ENCODE measurements at places on chromosomes 4 and X.

DNA sequence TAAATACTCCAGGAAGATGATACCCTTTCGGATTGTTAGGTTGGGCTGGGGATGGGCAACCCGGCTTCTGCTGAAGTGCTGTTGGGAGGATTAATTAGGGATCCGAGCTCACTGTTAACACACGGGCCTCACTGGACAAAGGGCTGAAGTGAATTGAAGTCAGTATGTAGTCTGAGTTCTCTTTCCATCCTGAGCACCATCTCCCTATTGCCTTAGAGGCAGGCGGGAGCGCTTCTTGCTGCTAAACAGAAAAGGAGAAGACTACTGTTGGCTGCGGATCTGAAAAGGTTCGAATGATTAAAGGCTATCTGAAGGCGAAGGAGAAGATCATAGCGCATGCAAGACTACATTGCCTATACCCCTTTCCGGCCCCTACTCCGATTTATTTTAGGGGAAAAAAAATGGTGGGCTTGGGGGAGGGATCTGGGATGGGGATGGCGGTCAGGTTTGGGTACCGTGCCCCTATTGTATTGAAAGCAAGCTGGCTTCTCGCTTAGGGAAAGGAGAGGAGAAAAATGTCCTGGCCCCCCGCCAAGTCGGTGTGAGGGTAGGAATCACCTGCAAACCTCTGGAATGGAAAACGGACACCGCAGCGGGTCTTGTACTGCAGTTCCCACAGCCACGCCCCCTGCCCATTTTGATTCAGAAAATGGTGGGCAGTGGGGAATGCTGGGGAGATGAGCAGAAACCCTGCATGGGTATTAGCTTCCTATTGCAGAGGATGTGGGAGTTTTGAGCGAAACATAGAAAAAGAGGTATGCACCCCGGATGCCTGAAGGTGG, 22.3 kb downstream of the MORF4L2 start:
- DNase-seq, result no peak

GRCh38 chr4:87117051-87117731, 103.2 kb downstream of the KLHL8 start:
- DNase-seq, result no peak

- DNase-seq, result no peak
Observed at GRCh38 chr4:116599859-116600258, 485.5 kb downstream of the TRAM1L1 start.

- DNase-seq, result no peak
Observed at GRCh38 chr4:137674066-137674465, 141.8 kb upstream of the PCDH18 start.

GRCh38 chr4:111959222-111959621, 186.0 kb upstream of the FAM241A start:
- DNase-seq, result no peak

GRCh38 chr4:84799318-84799717, 167.2 kb downstream of the WDFY3 start:
- DNase-seq, result no peak

- no peak for DNase-seq
Observed at GRCh38 chr4:24800325-24800895, 5.0 kb downstream of the SOD3 start.

DNA sequence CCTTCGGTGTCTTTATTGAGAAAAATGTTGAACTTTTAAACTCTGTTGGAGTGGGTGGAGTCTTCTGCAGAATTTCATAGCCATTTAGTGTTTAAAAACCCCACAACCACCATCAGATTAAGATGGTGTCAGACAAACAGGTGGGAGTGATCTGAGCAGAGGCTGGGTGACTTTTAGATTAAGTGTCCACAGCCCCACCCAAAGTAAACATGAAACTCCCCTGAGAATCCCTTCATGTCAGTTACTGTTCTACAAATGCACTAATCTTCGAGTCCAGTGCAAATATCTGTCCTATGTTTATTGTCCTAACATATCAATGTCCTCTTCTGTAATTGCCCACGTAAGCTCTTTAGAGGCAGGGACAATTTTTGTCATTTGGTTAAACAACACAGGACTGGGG, 175.6 kb upstream of the RBPJ start:
- DNase-seq, result no peak

DNA sequence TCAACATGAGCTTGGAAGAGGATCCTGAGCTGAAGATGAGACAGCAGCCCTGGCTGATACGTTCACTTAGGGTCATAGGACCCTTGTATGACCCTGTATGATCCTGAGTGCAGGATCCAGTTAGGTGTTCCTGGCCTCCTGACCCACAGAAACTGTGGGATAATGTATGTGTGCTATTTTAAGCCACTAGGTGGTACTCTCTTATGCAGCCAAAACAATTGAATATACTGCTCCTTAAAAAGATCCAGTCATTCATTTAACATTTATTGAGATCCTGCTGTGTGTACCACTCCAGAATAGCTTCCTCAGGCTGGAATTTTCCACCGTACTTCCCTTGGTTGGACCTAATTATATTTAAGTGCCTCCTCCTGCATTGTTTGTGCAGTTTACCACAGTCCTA, 167.1 kb downstream of the AMELX start:
- no peak for DNase-seq

GRCh38 chrX:149044471-149044870, 460.6 kb downstream of the IDS start:
- DNase-seq, result no peak

DNA sequence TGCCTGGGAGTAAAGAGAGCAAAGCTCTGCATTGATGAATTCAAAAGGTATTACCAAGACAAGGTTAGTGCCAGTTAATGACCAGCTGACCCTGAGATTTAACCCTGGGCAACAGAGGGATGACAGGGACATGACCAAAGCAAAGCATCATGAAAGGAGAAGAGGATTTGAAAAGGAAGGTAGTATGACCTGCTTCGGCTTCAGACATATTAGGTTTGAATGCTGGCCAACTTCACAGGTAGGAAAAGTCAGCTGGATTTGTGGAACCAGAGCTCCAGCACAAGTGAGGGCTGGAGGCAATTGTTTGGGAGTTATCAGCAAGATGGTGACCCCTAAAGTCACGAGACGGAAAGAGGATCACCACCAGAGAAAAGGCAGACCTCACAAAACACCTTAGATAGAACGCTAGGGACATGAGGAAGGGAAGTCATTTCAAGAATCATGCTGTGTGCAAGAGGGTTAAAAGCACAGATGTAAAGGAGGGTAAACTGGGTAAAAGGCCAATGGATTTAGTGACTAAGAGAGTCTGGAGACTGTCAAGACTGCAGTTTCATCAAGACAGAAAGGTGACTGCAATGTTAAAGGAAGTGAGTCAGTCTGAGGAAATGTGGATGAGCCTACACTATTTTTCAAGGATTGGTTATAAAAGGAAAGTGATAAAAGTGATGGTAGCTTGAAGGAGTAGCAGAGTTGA, 45.6 kb downstream of the SH3RF1 start:
- DNase-seq, result no peak
